ENCODE measurements at places on chromosomes 6 and 20. TPM values are rescaled to one million over a fixed set of nuclear protein-coding genes. Genes with fewer than 3 reads are reported as not detected.

TNFRSF6B gene
- not detected for total RNA-seq

RNASET2 gene
- total RNA-seq: 17.7 TPM

- H3K36me3 ChIP-seq: no peaks in the 10 kb centered on the region
- H3K4me3 ChIP-seq: no peak overlapping the region
- H3K27ac ChIP-seq: no peak overlapping the region
- H3K4me1 ChIP-seq: peaks cover 12% of the 10 kb centered on the region
Observed at GRCh38 chr6:25637960-25638434, 14.0 kb upstream of the SCGN start.

- no peaks in the 10 kb centered on the region for H3K27me3 ChIP-seq
- peaks cover 29% of the 10 kb centered on the region for H3K36me3 ChIP-seq
- H3K27ac ChIP-seq: no peak overlapping the region
- no peak overlapping the region for H3K4me3 ChIP-seq
- no peaks in the 10 kb centered on the region for H3K4me1 ChIP-seq
Observed at GRCh38 chr6:108883172-108883571, 35.0 kb downstream of the ARMC2 start.

- no peak for DNase-seq
- no peaks in the 10 kb centered on the region for H3K27me3 ChIP-seq
- H3K4me3 ChIP-seq: no peak overlapping the region
- H3K4me1 ChIP-seq: peaks cover 14% of the 10 kb centered on the region
Observed at GRCh38 chr20:62896526-62896925, 29.8 kb downstream of the DIDO1 start.

- H3K36me3 ChIP-seq: no peaks in the 10 kb centered on the region
- H3K27ac ChIP-seq: no peak overlapping the region
- DNase-seq: no peak
- no peak overlapping the region for H3K4me3 ChIP-seq
Observed at GRCh38 chr6:122726649-122727048, 52.9 kb upstream of the FABP7 start.

- no peak overlapping the region for H3K27ac ChIP-seq
- H3K27me3 ChIP-seq: no peaks in the 10 kb centered on the region
- H3K36me3 ChIP-seq: no peaks in the 10 kb centered on the region
- H3K4me3 ChIP-seq: no peak overlapping the region
Observed at GRCh38 chr20:4192378-4193068, 177.2 kb upstream of the RNF24 start.

DNA sequence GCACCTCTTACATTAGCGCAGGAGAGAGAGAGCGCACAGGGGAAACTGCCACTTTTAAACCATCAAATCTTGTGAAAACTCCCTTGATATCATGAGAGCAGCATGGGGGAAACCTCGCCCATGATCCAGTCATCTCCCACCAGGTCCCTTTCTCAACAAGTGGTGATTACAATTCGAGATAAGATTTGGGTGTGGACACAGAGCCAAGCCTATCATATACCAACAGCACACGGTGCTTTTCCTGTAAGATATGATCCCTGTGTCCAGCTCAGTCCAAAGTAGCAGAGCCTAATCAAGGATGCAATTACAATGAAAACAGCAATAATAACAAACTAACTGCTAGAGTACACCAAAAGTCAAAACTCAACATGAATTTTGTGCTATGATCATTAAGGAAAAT lies 148.7 kb upstream of the TCF21 start:
- H3K27ac ChIP-seq: no peak overlapping the region
- H3K4me1 ChIP-seq: no peaks in the 10 kb centered on the region
- no peaks in the 10 kb centered on the region for H3K36me3 ChIP-seq
- H3K27me3 ChIP-seq: no peaks in the 10 kb centered on the region

- no peak overlapping the region for H3K4me3 ChIP-seq
- H3K36me3 ChIP-seq: no peaks in the 10 kb centered on the region
- peaks cover 13% of the 10 kb centered on the region for H3K4me1 ChIP-seq
Observed at GRCh38 chr6:74609871-74610270, 596.0 kb downstream of the COL12A1 start.

MUCL3 gene
- total RNA-seq: not detected

- DNase-seq: no peak
- H3K36me3 ChIP-seq: no peaks in the 10 kb centered on the region
- no peak overlapping the region for H3K4me3 ChIP-seq
- no peak overlapping the region for H3K27ac ChIP-seq
- H3K4me1 ChIP-seq: peaks cover 12% of the 10 kb centered on the region
Observed at GRCh38 chr6:119445666-119446065, 96.1 kb upstream of the MAN1A1 start.

GRCh38 chr6:335572-335971 lies 43.3 kb downstream of the DUSP22 start:
- H3K27me3 ChIP-seq: no peaks in the 10 kb centered on the region
- DNase-seq: no peak
- no peak overlapping the region for H3K27ac ChIP-seq
- H3K4me1 ChIP-seq: peaks cover 11% of the 10 kb centered on the region
- H3K4me3 ChIP-seq: no peak overlapping the region

IMPG1 gene
- not detected for total RNA-seq

RAET1L gene
- not detected for total RNA-seq

DNA sequence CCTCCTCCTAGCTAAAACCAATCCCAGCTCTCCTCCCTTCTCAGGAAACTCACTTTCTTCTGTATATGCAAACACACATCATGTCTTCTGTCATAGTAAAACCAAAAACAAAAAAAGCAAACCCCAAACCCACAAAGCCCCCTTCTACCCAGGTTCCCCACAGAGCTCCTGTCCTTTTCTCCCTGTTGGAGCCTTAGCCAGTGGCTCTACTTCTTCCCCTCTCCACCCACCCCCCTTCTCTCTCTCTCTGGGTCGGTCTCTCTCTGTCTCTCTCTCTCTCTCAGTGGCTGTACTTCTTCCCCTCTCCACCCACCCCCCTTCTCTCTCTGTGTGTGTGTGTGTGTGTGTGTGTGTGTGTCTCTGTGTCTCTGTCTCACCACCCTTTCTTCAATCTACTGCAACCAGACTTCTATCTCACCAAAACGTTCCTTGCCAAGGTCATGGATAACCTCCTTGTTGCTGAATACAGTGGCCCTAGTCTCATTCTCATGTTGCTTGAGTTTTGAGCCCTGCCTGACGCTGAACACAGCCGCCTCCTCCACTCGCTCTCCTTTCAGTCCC lies 8.7 kb upstream of the OSER1 start:
- no peak for DNase-seq
- peaks cover 9% of the 10 kb centered on the region for H3K4me1 ChIP-seq
- peak overlapping the region; percentile 79 for H3K27ac ChIP-seq
- no peaks in the 10 kb centered on the region for H3K27me3 ChIP-seq
- no peak overlapping the region for H3K4me3 ChIP-seq

BPI gene
- total RNA-seq: not detected

DNA sequence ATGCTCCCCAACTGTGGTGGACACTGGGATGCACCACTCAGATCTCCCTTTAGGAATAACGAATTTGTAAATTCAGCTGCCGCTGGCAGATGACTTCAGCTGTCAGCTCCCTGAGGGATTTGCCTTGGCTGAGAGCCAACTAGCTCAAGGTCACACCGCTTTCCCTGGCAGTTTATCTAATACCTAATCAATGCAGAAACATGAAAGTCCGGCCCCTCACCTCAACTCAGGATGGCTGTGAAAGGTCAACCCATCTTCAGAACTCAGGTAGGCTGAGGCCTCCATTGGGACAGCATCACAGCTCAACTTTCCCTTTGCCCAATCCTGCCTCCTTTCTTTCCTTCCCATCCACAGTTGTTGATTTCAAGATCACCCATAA lies 22.8 kb upstream of the SCGN start:
- peak overlapping the region; percentile 88 for H3K27ac ChIP-seq
- no peaks in the 10 kb centered on the region for H3K27me3 ChIP-seq
- no peak for DNase-seq
- H3K36me3 ChIP-seq: no peaks in the 10 kb centered on the region
- no peak overlapping the region for H3K4me3 ChIP-seq

GRCh38 chr6:37783025-37783855 lies 36.3 kb upstream of the ZFAND3 start:
- H3K4me1 ChIP-seq: peaks cover 49% of the 10 kb centered on the region
- H3K36me3 ChIP-seq: no peaks in the 10 kb centered on the region
- peaks cover 3% of the 10 kb centered on the region for H3K27me3 ChIP-seq
- peak; percentile 36 for DNase-seq

GRCh38 chr6:140897349-140897748 lies 1235.4 kb upstream of the GJE1 start:
- H3K4me1 ChIP-seq: no peaks in the 10 kb centered on the region
- no peak overlapping the region for H3K27ac ChIP-seq
- no peak overlapping the region for H3K4me3 ChIP-seq

- peaks cover 28% of the 10 kb centered on the region for H3K4me1 ChIP-seq
- H3K27me3 ChIP-seq: no peaks in the 10 kb centered on the region
- no peaks in the 10 kb centered on the region for H3K36me3 ChIP-seq
- H3K27ac ChIP-seq: no peak overlapping the region
- no peak for DNase-seq
- H3K4me3 ChIP-seq: no peak overlapping the region
Observed at GRCh38 chr20:11497545-11497944, 420.1 kb upstream of the BTBD3 start.

DNA sequence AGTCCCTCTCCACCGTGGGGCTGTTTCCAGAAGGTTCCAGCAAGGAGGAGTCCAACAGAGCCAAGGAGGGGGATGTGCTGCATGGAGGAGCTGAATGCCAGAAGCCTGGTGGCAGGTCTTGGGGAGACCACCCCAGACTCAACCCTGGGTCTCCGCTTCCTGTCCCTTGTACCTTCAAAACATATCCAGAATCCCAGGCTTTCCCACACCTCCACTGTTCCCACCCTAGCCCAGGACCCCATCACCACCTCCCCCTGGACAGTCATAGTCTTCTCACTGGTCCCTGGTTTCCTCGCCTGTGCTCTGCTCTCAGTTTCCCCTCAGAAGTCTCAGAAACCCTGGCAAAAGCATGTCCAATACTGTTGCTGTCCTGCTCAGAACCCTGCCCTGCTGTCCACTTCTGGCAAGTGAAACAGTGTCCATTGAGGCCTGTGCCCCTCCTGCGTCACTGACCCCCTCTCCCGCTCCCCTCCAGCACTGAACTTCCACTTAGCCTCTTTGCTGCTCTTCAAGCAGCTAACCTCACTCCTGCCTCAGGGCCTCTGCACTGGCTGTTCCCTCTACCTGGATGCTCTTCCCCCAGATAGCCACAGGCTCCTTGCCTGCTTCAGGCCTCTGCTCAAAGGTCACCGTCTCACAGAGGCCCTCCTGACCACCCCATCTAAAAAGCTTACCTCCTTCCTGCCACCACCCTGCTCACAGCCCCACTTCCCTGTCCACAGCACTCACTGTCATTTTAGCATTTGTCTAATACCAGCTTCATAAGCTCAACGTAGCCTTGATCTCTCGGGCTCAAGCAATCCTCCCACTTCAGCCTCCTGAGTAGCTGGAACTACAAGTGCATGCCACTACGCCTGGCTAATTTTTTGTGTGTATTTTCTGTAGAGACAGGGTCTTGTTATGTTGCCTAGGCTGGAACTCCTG lies 169.2 kb downstream of the GRM4 start:
- H3K27me3 ChIP-seq: peaks cover 44% of the 10 kb centered on the region
- no peak for DNase-seq
- no peak overlapping the region for H3K4me3 ChIP-seq
- H3K27ac ChIP-seq: no peak overlapping the region

DNA sequence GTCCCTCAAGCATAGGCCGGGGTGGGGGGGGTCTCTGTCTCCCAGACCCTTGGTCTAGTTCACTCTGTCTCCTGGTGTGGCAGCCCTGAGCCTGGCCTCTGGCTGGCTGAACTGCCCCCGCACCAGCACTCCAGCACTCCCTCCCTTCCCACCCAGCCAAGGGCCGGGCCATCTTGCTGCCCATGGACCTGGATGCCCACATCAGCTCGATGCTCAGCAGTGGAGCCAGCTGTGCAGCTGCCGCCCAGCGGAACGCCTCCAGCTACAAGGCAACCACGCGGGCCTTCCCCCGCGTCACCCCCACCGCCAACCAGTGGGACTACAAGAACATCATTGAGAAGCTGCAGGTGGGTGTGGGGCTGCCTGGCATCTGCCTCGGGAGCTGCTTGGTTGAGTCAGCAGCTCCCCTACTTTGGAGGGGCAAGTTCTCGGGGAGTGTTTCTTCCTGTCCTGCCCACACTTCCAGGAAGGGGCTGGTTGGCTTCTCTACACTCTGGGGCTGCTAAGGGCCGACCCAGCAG lies 28.4 kb downstream of the UQCC2 start:
- H3K27me3 ChIP-seq: peaks cover 2% of the 10 kb centered on the region
- H3K4me3 ChIP-seq: no peak overlapping the region
- H3K36me3 ChIP-seq: peaks cover 5% of the 10 kb centered on the region
- peaks cover 7% of the 10 kb centered on the region for H3K4me1 ChIP-seq
- DNase-seq: no peak

TUBB1 gene
- total RNA-seq: not detected

GRCh38 chr6:133893946-133894345 lies 5.0 kb downstream of the TCF21 start:
- H3K27me3 ChIP-seq: peaks cover 100% of the 10 kb centered on the region
- peaks cover 3% of the 10 kb centered on the region for H3K36me3 ChIP-seq
- no peak for DNase-seq
- no peak overlapping the region for H3K4me3 ChIP-seq
- H3K27ac ChIP-seq: no peak overlapping the region

CALHM6 gene
- total RNA-seq: 4.6 TPM

RBL1 gene
- total RNA-seq: 25.6 TPM

- H3K36me3 ChIP-seq: no peaks in the 10 kb centered on the region
- no peak for DNase-seq
- H3K27ac ChIP-seq: no peak overlapping the region
- no peaks in the 10 kb centered on the region for H3K27me3 ChIP-seq
- H3K4me3 ChIP-seq: no peak overlapping the region
- H3K4me1 ChIP-seq: peaks cover 6% of the 10 kb centered on the region
Observed at GRCh38 chr6:121885399-121886152, 450.1 kb downstream of the GJA1 start.

DNA sequence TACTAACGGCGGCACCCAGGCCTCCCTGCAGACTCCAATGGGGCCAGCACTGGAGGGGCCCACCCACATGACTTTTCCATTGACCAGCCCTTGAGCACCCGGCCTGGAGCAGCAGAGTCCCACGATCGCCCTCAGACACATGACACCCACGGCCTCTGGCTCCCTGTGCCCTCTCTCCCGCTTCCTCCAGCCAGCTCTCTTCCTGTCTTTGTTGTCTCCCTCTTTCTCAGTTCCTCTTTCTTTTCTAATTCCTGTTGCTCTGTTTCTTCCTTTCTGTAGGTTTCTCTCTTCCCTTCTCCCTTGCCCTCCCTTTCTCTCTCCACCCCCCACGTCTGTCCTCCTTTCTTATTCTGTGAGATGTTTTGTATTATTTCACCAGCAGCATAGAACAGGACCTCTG lies 26.1 kb upstream of the FANCE start:
- no peak overlapping the region for H3K4me3 ChIP-seq
- H3K27me3 ChIP-seq: no peaks in the 10 kb centered on the region
- H3K27ac ChIP-seq: peak overlapping the region; percentile 84
- peaks cover 10% of the 10 kb centered on the region for H3K4me1 ChIP-seq

STMND1 gene
- not detected for total RNA-seq

DNA sequence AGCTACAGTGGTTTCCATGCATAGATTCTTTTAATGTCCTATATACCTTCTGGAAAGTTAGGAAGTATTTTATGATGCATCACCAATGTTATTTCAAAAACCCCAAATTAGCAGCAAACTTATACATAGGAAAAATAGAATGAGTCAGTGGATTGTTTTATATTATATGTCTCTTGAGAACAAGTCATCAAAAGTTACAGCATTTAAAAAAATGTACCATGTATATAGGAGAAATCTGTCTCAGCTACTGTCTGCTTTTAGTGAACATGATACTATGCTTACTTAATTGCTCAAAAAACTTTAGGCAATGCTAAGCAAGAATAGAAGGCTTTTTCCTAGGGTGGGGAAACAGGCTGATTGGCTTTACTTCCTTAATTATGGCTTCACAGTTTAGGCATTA lies 365.3 kb downstream of the SAMD5 start:
- H3K4me3 ChIP-seq: no peak overlapping the region
- peaks cover 22% of the 10 kb centered on the region for H3K4me1 ChIP-seq
- H3K27me3 ChIP-seq: no peaks in the 10 kb centered on the region

GRCh38 chr20:49591217-49591865 lies 23.4 kb upstream of the PTGIS start:
- peak overlapping the region; percentile 24 for H3K27ac ChIP-seq
- no peaks in the 10 kb centered on the region for H3K36me3 ChIP-seq
- no peaks in the 10 kb centered on the region for H3K27me3 ChIP-seq
- peaks cover 6% of the 10 kb centered on the region for H3K4me1 ChIP-seq
- DNase-seq: no peak
